ENCODE measurements at places on chromosomes 11 and 22.
A peak's percentile ranks its signal among the peaks of the same experiment; 100 is the strongest.

DNA sequence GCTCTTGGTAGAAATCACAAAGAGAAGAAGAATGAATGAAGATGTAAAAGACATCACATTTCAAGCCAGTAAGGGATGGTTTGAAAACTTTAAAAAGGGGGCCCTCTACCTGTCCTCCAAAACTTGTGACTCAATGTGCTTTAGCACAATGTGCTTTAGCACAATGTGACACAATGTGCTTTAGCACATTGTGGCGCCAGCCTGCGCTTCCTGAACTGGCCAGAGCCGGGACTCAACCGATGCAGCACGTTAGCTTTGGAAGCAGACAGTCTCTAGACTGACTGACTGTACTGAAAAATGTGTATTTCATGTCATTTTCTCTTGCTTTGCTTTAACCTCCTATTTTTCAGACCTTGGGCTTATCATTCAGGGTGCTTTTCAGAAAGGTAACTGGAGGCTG lies 63.5 kb downstream of the FAM83F start:
- no peak for DNase-seq

GRCh38 chr22:41906822-41907221 lies 8.1 kb downstream of the SHISA8 start:
- DNase-seq = no peak

DNA sequence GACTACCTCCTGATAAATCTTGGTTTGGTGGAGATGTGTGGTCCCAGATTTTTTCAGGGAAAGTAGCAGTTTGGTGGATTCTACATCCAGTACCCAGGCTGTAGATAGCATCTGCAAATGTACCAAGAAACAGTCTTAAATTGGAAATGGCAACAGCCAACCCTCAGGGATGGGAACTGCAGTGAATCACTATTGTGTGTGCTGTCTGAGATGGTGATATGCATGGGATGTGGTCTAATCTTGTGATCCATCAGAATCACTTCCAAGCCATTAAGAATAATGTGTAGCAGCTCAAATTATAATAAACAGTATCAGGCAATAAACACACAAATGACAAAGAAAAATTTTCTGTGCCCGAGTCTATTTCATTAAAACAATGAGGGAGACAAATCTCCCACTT lies 3.4 kb downstream of the OLFML1 start:
- DNase-seq = no peak

GRCh38 chr22:49574881-49575702 lies 252.6 kb downstream of the BRD1 start:
- no peak for DNase-seq

DNA sequence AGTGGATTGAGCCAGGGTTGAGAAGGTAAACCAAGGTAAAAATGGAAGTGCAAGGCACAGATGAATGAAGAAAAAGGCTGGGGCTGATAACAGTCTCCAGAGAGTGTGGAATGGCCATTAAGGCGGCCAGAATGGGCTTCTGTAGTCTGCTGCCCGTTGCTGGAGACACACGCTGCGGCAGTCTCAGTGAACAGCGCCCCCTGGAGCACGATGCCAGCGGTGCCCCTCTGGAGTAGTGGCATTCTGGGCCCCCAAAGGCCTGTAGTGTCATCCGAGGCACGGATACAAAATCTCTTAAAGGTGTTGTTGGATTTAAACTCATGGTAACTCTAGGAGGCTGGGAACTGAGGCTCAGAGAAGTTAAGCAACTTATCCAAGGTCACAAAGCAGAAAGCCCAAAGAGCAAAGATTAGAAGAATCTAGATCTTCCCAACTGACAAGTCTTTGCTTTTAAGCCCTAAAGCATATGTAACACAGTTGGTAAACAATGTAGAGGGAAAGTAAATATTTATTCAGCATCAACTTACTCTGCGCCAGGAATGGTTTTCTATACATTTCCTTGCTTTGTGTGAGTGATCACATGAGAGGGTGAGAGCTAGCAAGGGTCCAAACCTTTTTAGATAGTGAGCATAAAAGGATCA lies 18.2 kb downstream of the KCNJ1 start:
- DNase-seq = peak; percentile 50

DNA sequence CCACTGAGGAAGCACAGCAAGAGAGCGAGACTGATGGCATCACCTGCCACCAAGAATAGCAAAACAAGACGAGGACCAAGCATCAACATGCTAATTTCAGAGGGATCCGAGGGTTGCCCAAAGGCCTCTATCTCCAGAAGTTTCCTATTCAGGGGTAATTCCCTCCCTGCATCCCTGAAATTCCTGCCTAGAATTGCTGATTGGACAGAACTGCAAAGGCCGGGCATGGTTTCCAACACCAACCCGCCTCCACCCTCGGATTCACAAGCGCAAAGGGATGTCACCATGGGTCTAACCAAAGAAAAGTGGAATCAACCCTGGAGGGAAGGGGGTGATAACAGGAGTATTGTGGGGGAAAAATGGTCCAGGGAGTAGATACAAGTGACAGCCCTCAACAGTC lies 28.3 kb upstream of the ETS1 start:
- DNase-seq = no peak

DNA sequence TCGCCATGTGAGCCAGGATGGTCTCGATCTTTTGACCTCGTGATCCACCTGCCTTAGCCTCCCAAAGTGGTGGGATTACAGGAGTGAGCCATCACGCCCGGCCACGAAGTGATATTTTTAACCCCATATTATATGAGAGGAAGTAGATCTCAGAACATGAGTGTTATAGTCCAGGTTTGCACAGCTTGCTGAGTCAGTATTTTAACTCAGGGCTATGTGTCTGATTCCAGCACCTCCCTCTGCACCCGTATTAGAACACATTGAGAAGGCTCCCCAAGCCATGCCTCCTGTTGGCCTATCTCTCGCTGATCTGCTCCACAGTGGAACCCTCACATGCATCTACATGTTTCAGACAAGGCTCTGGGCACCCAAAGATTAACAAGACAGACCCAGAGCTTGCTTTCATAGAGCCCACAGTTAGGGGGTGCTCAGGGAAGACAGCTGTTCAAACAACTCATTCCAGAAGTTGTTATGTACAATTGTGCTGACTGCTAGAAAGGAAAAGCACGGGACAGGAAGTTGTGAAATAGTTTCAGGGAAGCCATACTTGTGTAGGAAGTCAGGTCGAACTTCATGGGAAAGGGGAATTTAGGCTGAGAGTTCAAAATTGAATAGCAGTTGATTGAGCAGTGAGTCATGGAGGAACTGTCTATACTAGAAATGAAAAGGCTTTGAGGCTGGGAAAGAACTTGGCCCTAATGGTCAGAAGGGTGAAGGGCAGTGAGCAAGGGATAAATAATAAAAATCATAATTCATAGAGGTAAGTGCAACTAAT lies 49.3 kb upstream of the CLPB start:
- no peak for DNase-seq

DNA sequence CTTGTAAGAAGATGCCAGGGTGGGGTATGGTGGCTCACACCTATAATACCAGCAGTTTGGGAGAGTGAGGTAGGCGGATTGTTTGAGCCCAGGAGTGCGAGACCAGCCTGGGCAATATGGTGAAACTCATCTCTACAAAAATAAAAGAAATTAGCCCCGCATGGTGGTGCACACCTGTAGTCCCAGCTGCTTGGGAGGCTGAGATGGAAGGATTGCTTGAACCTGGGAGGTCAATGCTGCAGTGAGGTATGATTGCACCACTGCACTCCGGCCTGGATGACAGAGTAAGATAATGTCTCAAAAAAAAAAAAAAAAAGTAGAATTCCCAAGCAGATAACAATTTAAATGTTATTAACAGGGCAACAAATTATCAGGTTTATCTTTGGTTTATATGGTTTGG lies 20.2 kb downstream of the ACER3 start:
- no peak for DNase-seq

- DNase-seq = no peak
Observed at GRCh38 chr11:68843052-68843561, 1.4 kb upstream of the CPT1A start.

GRCh38 chr11:4466131-4466870 lies 16.1 kb upstream of the OR52K1 start:
- no peak for DNase-seq

DNA sequence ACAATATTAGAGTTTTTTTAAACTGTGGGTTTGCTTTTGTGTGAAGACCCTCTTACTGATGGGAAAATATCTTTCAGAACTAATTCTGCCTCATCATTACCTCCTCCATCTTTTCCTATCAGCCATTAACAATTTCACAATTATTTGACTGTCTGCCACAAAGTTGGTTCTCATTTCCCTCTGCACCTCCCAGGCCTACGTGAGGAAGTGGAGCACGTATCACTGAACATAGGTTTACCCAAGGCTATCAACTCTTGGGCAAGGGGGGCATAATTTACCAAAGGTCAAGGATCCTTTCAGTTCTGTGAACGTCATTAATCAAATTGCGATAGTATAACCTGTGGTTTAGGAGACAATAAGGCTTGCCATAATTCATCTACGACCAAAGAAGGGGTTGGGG lies 60.0 kb downstream of the LIF start:
- no peak for DNase-seq

DNA sequence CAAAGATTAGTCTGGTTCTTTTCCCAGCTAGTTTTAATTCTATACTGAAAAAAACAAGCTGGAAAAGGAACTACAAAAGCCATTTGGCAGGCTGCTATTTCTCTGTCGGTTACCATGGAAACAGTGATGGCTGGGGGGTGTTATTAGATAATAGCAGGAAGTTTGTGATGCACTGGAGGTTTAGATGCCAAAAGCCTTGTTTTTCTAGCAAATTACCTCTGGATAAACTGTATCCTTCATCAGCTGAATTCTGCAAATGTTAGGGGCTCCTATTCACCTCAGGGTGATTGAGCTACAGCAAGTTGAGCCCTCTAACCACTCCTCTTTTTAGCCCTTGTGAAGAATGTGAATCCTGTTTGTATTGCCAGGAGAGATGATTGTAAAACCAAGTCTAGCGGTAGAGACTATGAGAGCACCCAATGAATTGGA lies 25.2 kb downstream of the ALKBH3 start:
- DNase-seq = no peak

- DNase-seq = no peak
Observed at GRCh38 chr11:12187399-12187798, 77.0 kb downstream of the MICAL2 start.

GRCh38 chr11:110832539-110832938 lies 120.3 kb upstream of the ARHGAP20 start:
- no peak for DNase-seq

- peak; percentile 91 for DNase-seq
Observed at GRCh38 chr22:42856865-42857704, at the start of gene ARFGAP3. TSS of gene ARFGAP3 (minus strand) at chr22:42857273. CDS start at chr22:42857182, 91 bp downstream.

DNA sequence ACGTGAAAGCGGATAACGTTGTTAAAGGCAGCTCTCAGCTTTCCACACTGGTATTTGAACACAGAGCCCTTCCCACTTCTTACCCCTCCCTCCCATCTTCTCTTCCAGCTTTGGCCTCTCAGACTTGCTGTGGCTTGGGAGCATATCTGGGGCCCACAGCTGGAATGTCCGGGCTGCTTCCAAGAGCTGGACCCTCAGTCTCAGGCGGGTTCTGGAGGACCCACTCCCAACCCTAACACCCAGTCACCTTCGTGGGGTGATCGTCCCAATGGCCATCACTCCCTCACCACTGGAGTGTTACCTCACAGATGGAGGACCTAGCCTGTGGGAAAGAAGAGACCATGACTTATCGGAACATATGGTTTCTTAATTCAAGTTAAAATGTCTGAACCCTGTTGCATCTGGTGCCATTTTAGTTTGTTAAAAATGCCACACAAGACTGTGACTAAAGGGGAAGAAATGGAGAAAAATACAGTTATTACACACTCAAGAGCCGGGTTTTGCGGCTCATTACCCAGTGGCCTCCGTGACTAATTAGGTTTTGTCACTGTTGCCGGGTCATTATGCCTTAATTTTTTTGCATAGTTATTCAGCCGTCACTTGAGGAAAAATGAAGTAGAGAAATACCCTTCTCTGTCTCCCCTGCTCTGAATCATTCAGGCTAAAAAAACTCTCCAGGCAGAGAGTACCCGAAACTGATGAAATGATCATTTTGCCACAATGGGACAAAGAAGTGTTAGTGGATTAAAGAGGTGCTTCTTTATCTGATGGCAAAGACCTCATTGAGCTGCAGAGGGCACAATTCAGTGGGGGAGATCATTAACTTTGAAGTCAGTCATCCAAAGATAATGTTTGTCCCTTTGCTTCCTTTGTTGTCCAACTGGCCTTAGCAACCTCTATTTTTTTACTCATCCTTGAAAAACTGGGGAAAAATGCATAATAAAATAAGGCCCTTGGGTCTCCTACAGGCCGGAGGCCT lies 87.2 kb upstream of the HTATIP2 start:
- no peak for DNase-seq

DNA sequence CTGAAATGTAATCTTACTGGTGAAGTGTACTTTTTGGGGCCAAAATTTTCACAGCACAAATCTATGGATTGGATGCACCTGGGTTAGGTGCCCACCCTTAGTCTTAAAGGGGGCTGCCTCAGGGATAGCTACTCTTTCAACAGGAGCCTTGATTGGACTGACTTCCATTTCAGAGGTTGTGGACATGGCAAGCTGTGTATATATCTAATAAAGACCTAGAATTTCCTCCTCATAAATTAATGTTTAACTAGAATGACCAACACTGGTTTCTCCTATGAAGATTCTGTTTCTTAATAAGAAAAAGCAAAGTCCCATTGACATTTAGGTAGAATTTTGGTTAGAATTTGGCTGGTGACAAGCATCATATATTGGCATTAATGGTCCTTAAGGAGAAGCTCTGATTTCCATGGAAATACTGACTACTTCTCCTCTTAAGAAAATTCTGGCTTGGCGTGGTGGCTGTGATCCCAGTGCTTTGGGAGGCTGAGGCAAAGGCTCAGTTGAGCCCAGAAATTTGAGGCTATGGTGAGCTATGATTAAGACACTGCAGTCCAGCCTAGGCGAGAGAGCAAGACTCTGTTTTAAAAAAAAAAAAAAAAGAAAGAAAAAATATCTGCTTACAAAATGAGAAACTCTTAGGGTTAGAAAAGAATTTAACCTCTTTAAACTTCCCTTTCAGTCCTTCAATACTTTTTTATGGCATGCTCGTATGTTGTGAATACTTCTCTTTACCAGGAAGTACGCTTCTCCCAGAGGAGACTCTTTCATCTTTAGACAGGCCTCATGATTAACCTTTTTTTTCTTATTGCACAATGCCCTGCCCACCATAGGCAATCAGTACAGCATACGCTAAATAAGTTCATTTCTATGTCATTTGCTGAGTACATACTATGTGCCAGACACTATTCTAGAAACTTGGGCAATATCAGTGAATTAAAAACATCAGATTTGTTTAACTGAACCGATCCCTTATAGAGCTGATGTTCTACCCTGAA lies 77.2 kb downstream of the PRR5L start:
- no peak for DNase-seq

- DNase-seq = no peak
Observed at GRCh38 chr11:123775289-123775688, 21.0 kb upstream of the OR6X1 start.

All from stimulated activated CD8-positive, alpha-beta memory T cell treated with anti-CD3 and anti-CD28 coated beads, Interleukin-2, amount 100 ng/mL, for 1 hour (primary cell).